ENCODE measurements at places on chromosomes 5 and 9. TPM values are rescaled to one million over a fixed set of nuclear protein-coding genes. Genes with fewer than 3 reads are reported as not detected.

Gene INSL6
- total RNA-seq, result not detected

DNA sequence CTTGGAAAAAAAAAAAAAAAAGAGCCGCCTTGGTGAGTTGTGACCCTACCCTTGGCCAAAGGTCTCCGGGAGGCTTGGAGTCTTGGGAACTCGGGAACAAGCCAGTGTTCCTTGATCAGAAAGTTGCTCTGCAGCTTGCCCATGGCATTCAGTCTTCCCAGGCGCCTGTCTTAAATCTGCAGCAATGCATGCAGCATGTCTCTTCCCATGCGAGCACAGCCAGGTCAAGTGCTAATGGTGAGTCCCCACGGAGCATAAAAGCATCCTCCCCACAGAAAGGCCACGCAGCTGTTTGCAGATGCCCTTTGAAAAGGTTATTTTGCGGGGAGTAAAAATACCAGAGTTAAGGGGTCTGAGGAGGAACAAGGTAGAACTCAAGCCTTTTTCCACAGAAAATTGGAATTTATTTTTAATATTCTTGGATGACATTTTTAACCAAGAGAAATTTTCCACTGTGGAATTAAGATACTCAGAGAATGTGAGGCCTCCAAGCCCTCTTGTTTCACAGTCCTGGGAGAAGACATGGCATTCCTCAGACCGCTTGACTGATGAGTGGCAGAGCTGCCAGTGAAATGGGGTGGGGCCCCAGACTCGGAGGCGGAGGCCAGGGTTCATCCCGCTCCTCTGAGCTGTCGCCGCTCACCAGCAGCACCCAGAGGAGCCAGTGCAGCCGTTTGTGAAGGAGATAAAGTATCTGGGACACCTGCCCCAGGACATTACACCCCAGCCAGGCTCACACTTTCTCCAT, 81.6 kb downstream of the CYFIP2 start:
- no peak for DNase-seq

- DNase-seq, result peak; percentile 26
These were observed 44.6 kb downstream of the FOCAD start for GRCh38 chr9:20728493-20729220.

Gene ACTL7B
- total RNA-seq, result not detected

Gene OTULIN
- 13.3 TPM for total RNA-seq

- no peak for DNase-seq
These were observed 22.3 kb downstream of the BNC2 start for GRCh38 chr9:16848179-16848578.

- no peak for DNase-seq
These were observed 280.4 kb downstream of the ZSWIM6 start for GRCh38 chr5:61612431-61612830.

GRCh38 chr5:132747616-132748440, 602 bp downstream of the CCNI2 start:
- DNase-seq, result no peak

DNA sequence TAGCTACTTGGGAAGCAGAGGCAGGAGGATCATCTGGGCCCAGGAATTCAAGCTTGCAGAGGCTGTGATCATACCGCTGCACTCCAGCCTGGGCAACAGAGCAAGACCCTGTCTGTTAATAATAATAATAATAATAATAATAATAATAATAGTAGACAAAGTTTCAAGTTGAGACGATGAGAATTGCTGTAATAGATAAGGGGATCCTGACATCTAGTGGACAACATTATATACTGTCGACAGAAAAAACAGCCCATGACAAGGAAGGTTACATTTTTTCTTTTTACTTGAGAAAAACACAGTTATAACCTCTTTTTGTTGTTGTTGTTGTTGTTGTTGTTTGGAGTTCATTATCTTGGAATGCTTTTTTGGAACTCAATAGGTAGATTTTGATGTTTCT, 35.3 kb downstream of the NDFIP1 start:
- DNase-seq, result peak; percentile 67

GRCh38 chr5:133596049-133596448, 16.3 kb downstream of the FSTL4 start:
- no peak for DNase-seq

Gene SUSD3
- not detected for total RNA-seq

GRCh38 chr9:94864862-94865509, 138.5 kb downstream of the AOPEP start:
- DNase-seq, result peak; percentile 68

Gene BAAT
- not detected for total RNA-seq

DNA sequence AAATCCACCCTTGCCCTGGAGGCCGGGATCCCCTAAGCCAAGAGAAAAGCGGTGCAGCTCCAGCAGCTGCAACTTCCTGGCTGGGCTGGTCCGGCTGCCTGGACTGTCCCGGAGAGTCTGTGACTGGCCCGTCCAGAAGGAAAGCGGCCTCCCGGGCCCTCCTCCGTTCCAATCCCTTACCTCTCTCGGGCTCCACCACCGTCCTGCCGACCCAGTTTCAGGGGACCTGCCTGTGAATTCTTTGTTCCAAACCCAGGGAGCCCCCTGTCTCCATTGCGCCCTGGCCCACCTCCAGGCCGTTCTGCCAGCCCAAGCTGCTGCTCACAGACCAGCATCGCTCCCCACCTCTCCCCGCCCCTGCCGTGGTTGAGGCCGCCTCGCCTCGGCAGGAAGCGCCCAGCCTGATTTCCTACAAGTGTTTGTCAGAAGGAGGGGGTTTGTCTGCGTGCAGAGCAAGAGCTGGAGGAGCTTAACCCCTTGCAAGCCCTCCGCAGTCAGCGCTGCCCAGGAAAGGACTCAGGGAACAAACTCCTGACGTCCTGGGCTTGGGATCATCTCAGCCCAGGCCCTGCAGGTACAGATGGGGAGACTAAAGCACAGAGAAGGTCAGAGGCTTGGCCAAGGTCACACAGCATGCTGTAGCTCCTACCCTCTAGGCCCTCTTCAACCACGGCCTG, at the start of gene AKNA:
Gene AKNA, minus strand, starts transcription at position 303 of the 677 bp plus-strand sequence. CDS start 6,649 bp downstream, outside the sequence.
- DNase-seq, result peak; percentile 74

- peak; percentile 2 for DNase-seq
These were observed 315.6 kb downstream of the MTRR start for GRCh38 chr5:8184455-8185063.

Gene FSTL4
- 0.25 TPM for total RNA-seq

- no peak for DNase-seq
These were observed 49.5 kb downstream of the RCL1 start for GRCh38 chr9:4842213-4842612.

- DNase-seq, result no peak
These were observed 181.6 kb downstream of the DAB2IP start for GRCh38 chr9:121833061-121833460.

Gene PRUNE2
- 10.8 TPM for total RNA-seq

Gene LEAP2
- 0.13 TPM for total RNA-seq

Gene PCDHGA5
- 0.63 TPM for total RNA-seq

DNA sequence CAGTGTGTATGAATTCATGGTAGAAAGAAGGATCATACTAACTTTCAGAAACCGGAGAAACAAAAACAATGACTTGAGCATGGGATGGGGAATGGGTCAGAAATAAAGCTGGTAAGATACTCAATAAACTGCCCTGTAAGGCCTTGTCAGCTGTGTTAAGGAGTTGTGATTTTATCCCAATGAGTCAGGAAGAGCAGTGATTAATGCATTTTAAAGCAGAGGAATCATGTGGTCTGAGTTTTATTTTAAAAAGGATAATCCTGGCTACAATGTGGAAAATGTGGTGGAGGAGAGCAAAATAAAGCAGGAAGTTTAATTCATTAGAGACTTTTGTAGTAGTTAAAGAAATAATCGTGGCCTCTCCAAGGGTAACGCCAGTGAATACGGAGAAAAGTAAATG, 28.7 kb downstream of the DHX29 start:
- DNase-seq, result no peak

DNA sequence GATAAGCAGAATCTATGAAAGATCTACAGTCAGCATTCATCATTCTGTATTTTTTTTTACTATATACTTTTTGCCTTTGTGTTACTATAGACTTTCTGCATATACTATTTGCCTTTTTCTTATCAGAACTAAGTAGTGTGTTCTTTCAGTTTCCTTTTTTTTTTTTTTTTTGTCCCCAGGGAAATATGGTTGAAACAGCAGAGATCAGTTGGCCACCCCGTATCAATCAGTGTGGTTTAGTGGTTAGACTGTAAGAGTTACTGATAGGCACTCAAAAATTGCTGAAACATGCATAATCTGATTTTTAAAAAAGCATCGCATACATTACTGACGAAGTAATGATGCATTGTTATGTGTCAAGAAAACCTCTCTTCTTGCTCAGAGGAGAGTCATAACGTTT, 990.8 kb upstream of the EDIL3 start:
- no peak for DNase-seq

GRCh38 chr9:5949103-5949699, 58.5 kb downstream of the MLANA start:
- no peak for DNase-seq

- DNase-seq, result no peak
These were observed 1872.5 kb upstream of the C9orf72 start for GRCh38 chr9:29445751-29446150.

DNA sequence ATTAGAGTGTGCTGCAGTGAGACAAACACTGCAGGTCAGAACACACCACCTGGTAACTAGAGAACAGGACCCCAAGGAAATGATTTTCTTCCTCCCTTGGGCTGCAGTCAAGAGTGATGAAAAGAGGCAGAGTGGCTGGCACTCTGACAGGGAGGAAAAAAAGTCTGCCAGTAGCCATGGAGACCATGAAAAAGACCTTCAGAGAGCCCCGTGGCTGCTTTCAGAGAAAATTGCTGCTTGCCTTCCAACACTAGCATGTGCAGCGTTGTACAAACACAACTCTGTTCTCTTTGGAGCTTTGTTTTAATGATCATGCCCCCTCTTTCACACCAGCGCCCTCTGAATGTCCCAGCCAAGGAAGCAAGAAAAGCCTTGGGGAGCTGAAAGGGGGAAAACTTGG, 68.8 kb downstream of the ANKRD55 start:
- no peak for DNase-seq

DNA sequence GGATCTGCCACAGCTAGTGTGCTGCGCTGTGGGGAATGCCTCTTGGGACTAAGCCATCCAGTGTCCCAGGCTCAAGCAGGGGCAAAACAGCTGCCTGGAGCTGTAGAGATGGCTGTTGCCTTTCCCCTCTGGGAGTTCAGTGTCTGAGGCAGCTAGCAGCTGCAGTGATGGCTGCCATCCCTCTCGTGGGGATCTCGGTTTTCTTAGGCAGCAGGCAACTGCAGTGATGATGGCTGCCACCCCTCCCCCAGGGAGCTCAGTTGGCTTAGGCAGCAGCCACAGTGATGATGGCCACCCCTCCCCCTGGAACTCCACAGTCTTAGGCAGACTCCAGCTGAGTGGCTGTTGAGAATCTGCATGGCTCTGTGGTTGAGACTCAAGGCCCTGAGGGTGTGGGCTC, 1389.2 kb upstream of the NUDT12 start:
- DNase-seq, result no peak

DNA sequence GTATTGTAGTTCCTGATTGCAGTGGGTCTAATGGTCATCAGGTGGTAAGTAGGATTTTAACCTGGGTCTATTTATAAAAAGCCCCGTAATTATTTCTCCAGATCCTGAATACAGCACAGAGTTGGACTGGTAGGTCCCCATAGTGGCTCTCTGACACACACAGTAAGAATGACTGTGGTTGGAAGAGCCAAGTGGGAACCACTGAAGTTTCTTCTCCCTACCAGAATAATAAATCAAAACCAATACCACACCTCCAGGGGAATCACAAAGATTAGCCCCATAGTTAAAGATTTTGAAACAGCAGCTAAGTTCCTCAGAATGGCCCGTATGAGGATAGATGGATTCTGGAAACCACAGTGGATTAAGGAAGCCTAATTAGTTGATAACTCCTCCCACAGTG, 68.4 kb upstream of the ZFR start:
- no peak for DNase-seq

DNA sequence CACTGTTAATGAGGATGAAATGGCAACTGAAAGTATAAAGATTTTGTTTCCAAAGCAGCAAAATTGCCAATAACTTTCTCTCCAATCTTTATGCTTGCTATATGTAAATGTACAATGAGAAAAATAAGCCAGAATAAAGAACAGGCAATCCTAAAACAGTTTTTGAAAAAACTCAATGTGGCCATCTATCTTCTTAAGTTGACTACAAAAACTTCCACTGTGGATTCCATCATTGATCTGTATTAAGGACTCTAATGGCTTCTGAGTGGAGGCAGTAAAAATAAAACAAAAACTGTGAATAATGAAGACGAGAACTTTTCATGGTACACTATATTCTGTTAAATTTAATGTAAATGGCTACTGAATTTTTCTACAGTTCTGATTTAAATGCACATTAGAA, 382.9 kb downstream of the TMEM232 start:
- DNase-seq, result no peak

DNA sequence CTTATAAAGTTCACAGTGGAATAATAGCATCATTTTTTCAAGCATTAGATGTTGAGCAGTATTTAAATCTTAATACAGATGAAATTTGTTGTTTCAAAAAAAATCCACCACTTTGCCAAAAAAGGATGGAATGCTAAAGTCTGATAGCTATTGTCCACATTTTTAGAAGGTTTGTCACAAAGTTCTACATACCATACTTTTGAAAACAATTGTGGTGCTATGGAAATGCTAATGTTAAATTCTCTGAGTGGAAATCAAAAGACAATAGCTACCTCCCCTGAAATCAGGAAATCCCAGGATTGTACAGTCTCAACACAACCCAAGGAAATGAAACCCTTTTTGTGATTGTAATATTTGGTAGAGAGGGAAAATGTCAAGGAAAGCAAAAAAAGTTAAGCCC, 19.3 kb upstream of the GRAMD2B start:
- DNase-seq, result peak; percentile 57

GRCh38 chr5:157918811-157919742, 60.1 kb upstream of the CLINT1 start:
- DNase-seq, result no peak

DNA sequence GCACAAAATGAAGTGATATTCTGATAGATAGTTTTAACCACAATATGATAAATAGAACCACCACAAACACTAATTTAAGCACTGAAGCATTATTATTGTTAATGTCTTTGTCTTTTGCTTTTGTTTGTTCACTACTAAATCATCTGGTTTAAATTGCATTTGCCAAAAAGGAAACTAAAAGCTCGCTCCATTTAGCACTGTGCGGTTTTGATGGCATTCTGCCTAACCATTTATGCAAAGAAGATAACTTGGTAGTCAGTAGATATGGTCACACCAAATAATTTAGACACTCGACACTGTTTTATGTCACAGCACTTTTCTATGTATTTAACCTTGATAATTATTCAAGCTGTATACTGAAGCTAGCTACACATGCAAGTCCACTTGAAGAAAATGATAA, 849.8 kb upstream of the CDH6 start:
- DNase-seq, result no peak

DNA sequence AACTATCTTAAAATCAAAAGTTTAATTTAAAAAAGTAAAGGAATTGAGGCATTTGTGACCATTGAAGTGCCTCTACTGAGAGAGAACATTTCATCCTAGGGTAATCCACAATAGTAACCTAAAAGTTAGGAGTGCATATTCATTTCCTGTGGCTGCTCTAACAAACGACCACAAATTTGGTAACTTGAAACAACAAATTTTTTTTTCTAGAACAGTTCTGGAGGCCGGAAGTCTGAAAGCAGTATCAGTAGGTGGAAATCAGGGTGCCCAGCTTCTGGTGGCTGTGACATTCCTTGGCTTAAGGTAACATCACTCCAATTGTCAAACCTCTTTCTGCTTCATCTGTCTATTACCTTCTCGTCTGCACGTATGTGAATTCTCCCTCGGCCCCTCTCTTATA, 67.1 kb upstream of the SSBP2 start:
- DNase-seq, result no peak
